ENCODE measurements at places on chromosomes 2 and 18.

DNA sequence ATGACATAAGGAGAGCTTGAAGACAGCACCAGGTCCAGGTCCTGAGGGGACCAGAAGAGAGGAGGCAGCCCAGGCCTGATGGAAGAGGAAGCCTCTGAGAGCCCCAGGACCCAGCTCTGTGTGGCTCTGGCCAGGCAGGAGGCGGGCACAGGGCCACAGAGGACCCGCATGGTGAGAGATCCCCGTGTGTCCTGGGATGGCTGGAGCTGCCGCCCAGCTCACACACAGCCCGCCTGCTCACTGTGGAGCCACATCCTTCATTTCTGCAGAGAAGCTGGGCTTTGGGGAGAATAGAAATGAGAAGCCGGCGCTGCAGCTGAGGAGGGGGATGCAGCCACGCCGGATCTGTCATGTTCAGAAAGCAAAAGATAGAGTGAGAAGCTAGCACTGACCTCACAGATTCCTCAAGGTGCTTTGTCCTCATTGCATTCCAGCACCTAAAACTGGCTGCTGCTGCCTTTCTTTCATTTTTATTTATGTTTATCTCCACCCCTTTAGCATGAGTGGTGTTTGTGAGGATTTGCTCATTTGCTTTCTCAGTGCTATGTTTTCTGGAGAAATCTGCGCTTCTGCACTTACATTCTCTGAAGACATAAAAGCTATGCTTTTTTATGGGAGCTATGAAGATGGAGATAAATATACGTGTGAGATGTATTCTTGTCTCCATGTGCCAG, 307.6 kb upstream of the MYT1L start:
- DNase-seq, result no peak

DNA sequence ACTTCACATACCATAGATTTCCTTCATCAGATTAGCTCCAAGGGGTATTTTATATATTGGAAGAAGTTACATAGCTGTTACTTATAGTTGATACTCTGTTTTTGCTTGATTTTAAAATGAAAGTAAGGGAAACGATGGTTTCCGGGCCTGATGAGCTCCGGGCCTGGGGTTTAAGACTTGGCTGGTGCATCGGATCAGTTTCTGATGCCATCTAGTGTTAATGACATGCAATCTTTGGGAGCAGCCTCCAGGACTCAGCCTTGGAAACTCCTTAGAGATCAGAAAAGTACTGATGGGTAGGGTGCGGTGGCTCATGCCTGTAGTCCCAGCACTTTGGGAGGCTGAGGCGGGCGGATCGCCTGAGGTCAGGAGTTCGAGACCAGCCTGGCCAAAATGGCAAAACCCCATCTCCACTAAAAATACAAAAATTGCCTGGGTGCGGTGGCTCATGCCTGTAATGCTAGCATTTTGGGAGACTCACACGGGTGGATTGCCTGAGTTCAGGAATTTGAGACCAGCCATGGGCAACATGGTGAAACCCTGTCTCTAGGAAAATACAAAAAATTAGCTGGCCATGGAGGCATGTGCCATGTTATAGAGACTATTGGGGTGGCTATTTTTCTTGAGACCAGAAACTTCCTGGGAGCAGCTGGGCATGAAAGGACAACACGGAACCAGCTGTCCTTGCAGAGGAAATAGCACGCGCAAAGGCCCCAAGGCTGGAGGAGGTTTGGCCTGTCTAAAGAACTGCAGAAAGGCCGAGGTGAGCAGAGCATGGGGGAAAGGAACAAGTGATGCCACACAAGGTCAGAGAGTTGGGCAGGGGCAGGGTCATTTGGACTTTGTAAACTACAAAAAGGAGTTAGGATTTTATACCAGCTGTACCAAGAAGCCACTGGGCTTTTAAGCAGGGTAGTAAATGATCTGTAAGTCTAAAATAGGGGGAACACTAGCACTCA, 46.9 kb upstream of the CNOT11 start:
- peak; percentile 72 for DNase-seq

DNA sequence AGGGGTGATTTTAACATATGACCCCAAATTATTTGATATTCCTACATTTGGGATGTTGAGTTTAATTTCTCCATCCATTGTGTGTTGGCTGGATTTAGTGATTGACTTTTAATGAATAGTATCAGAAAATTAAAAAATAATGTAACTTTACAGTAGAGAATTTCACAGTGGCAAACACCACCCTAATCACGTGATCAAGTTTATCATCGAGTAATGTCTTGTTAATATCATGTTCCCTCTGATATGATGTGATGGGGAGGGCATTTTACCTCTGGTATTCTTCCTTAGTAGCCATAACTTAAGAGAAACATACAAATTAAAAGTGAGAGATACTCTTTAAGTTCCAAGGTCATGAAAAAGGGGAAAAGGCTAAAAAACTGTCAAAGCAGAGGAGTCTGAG, 602.0 kb upstream of the CELF4 start:
- no peak for DNase-seq

- peak; percentile 74 for DNase-seq
Observed at GRCh38 chr2:96788442-96789244, 27.4 kb upstream of the CNNM3 start.

- no peak for DNase-seq
Observed at GRCh38 chr2:111975053-111975552, 76.7 kb downstream of the MERTK start.

DNA sequence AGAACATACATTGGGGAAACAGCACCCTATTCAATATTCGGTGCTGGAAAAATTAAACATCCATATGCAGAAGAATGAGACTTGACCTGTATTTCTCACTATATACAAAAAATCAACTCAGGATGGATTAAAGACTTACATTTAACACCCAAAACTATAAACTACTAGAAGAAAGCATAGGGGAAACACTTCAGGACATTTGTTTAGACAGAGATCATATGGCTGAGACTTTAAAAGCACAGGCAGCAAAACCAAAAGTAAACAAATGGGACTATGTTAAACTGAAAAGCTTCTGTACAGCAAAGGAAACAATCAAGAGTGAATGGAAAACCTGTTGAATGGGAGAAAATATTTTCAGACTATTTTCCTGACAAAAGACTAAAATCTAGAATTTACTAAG, 1694.1 kb upstream of the CELF4 start:
- DNase-seq, result no peak

DNA sequence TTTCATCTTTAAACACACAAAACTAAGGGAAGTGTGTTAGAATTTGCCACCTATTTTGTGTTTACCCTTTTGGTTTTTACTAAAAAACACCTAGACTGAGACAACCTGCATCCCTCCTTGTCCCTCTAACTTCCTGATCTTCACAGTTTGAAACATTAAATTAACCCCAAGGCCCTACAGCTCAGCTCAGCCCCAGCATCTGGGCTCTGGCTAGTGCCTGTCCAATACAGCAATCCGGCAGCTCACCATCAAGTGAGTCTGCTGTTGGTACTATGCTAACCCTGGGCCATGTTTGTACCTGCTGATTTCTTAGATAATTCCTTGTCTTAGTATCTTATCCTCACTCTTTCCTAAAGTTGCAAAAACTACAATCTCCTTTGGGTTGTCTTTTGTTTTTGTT, 162.4 kb downstream of the DSEL start:
- no peak for DNase-seq

DNA sequence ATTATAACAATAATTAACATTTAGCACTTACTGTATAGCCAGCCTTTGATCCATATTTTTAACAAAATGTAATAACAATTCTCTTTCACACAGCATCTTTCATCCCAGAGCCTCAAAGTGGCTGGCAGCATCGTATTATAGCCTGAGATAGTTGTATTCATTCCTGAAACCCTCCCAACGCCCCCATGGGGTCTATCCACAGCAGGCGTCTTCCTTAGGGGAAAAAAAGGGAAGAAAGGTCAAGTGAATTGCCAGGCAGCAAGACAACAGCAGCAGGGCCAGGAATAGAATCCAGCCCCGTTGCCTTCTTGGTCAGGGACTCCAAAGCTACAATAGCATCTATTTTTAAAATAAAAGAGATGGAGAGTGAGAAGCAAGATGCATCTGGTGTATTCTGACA, 424.4 kb upstream of the ID2 start:
- DNase-seq, result no peak

GRCh38 chr2:27977731-27978312, 87.3 kb downstream of the BABAM2 start:
- DNase-seq, result no peak

DNA sequence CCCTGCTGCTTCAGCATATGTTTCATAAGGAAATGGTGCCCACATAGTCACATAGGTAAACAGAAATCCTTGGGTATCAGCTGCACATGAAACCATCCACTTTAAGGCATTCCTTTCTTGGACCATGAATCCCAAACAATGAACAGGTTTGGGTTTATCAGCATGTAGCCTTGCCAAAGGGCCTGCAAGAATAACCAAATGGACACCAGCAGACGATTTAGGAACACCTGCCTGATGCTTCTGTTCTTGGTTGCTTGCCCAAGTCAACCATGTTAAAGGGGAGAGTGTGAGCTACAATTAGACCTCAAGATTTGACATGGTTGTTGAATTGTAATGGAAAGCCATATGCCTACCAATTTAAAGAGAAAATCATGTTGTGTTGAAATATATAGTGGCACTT, 1342.7 kb upstream of the PIK3C3 start:
- DNase-seq, result no peak

DNA sequence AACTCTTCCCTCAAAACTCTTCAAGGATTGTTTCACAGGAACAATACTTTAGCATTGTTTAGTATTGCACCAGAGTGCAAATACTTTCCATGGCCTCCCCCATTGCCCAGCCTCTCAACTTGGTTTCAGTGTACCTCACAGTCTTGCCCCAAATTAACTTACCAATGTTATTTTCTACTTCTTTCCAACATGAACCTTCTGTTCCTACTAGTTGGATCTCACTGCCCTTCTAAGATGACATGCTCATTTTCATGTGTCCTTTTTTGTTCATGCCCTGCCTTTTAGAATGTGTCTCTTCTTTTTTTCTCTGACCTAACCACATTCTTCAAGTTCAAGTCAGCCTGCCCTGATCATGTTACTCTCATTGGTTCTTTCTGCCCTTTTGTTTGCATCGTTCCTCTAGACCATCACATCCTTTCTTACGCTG, 4.1 kb downstream of the SPATS2L start:
- no peak for DNase-seq

DNA sequence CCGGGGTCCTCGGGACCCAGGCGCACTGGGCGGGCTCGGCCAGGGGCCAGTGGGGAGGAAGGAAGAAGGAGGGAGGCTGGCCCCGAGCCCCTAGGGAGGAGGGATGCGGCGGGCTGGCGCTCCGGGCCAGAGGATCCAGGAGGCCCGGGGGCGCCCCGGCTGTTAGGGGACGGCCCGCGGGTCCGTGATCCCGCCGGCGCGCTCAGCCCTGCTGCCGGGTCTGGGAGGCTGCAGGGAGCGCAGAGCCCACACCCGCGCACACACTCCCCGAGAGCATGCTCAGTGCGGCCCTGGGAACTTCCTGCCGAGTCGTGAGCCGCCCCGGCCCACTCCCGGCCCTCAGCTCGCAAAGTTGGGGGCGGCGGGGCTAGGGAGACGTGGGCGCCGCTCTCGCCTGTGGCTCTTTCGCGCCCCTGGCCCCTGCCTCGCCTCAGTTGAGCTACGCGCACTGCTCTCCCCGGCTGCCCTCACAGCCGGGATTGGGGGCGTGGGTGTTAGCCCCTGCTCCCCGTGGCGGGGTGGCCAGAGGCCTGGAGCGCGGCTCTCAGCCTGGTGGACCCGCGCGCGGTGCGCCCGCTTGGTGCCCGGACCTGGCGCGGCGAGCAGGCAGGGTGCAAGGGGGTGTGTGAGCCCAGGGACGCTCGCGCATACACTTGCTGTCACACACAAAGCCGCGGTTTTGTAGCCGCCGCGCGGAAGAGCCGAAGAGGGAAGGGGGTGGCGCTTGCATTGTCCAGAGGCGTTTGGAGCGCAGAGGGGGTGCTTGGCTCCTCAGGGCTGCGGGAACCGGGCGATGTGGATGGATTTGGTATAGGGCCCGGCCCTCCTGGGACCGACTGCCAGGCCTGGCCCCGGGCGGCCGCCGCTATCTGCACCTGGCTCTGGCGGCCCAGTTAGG, 132.9 kb upstream of the MGAT5 start:
- DNase-seq, result peak; percentile 51

DNA sequence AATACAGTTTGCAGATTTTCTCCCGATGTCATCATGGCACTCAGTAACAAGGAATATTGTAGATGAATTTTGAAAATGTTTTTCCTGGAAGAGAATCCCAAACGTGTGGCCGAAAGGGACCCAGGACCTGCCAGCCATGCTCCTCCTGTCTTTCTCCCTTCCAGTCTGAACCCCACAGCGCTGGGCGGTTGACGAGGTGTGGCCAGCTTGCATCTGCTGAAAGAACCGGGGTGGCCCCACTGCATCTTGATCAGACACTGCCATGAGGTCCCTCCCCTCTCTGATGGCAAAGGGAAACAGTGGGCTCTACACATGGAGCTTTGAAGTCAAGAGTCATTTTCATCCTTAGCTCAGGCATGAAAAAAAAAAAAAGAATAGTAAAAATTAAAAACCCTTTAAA, 240.3 kb downstream of the AGAP1 start:
- DNase-seq, result no peak

- DNase-seq, result no peak
Observed at GRCh38 chr2:33366473-33366872, 110.0 kb upstream of the RASGRP3 start.

- peak; percentile 63 for DNase-seq
Observed at GRCh38 chr2:117523267-117523666, 291.2 kb upstream of the DDX18 start.

- DNase-seq, result no peak
Observed at GRCh38 chr2:227610123-227610522, 4.5 kb downstream of the SCYGR3 start.

GRCh38 chr2:96260387-96261260, 5.2 kb downstream of the TMEM127 start:
- DNase-seq, result peak; percentile 86
